CD4-positive, CD25-positive, alpha-beta regulatory T cell (primary cell): ENCODE measurements at places on chromosomes 11 and 22. TPM values are rescaled to one million over a fixed set of nuclear protein-coding genes. Genes with fewer than 3 reads are reported as not detected.

Gene OR51B5
- not detected for polyA plus RNA-seq

Gene RASD2
- polyA plus RNA-seq, result 0.06 TPM

Gene BTG4
- not detected for polyA plus RNA-seq

Gene PARVA
- polyA plus RNA-seq, result 0.18 TPM

Gene DGCR6L
- polyA plus RNA-seq, result 123 TPM

Gene RAB39A
- not detected for polyA plus RNA-seq

Gene ANGPTL5
- not detected for polyA plus RNA-seq

Gene ANKK1
- polyA plus RNA-seq, result 0.34 TPM

Gene MS4A7
- 0.40 TPM for polyA plus RNA-seq
